ENCODE measurements at places on chromosomes 1 and 21.

GRCh38 chr1:5594056-5594956 lies 397.9 kb downstream of the NPHP4 start:
- DNase-seq = no peak

DNA sequence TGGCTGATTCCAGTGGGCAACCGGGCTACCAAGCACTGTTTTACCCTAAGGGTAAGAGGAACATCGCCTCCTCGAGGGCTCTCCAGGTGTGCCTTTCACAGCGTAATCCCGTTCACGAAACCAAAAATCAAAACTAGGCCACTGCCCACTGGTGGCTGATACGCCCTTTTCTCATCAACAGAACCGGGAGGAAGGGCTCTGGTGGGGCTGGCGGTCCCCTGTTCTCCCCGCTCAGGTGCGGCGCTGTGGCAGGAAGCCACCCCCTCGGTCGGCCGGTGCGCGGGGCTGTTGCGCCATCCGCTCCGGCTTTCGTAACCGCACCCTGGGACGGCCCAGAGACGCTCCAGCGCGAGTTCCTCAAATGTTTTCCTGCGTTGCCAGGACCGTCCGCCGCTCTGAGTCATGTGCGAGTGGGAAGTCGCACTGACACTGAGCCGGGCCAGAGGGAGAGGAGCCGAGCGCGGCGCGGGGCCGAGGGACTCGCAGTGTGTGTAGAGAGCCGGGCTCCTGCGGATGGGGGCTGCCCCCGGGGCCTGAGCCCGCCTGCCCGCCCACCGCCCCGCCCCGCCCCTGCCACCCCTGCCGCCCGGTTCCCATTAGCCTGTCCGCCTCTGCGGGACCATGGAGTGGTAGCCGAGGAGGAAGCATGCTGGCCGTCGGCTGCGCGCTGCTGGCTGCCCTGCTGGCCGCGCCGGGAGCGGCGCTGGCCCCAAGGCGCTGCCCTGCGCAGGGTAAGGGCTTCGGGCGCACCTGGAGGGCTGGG lies at the start of gene IL6R:
Gene IL6R, plus strand, starts transcription at position 360 of the 763 bp plus-strand sequence. Its CDS starts 287 bp downstream, at position 647.
- peak; percentile 31 for DNase-seq

- DNase-seq = no peak
These were observed 160.7 kb downstream of the LEPR start for GRCh38 chr1:65581119-65581518.

DNA sequence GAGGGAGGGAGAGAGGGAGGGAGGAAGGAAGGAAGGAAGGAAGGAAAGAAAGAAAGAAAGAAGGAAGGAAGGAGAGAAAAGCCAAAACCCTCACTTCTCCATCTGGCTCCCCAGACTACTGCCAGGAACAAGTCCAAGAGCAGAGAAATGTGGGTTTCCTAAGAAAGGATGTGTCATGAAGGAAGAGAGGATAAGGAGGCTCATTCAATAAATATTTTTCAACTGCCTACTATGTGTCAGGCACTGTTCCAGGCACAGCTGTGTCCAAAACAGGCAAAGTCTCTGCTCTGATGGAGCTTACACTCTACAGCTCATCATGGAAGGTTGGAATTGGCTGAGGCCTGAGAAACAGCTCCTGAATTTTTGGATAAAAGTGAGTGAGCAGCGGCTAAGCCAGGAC lies 42.6 kb upstream of the ATP2B4 start:
- DNase-seq = no peak

GRCh38 chr1:55120538-55120937 lies 81.2 kb downstream of the PCSK9 start:
- DNase-seq = no peak

DNA sequence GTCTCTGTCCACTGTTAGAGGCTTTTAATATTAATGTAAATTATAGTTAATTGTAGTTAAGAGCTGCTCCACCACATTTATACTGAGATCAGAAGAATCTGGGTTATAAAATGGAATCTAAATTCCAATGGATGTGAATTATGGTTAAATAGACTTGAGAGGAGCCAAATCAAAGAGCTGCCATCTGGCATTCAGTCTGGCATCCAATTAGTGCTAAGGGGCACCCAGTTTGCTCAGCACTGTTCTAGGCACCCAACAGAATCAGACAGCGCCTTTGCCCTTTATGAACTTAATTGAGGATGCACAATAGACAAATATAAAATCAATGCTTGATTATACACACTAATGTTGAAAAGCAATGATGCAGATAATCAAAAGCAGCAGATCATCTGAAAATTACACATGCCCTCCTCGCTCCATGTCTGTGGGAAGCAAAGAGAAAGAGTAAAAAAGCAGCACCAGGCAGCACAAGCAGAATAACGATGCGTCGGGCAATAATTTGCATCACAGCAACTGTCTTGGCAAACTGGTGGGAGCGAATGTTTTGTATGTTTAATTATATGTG lies 310.1 kb downstream of the BRINP2 start:
- DNase-seq = no peak

- DNase-seq = no peak
These were observed 29.7 kb downstream of the MYSM1 start for GRCh38 chr1:58670181-58670580.

GRCh38 chr1:55699228-55699627 lies 484.1 kb upstream of the USP24 start:
- DNase-seq = no peak

- no peak for DNase-seq
These were observed 10.3 kb upstream of the VWA5B1 start for GRCh38 chr1:20280341-20280740.

DNA sequence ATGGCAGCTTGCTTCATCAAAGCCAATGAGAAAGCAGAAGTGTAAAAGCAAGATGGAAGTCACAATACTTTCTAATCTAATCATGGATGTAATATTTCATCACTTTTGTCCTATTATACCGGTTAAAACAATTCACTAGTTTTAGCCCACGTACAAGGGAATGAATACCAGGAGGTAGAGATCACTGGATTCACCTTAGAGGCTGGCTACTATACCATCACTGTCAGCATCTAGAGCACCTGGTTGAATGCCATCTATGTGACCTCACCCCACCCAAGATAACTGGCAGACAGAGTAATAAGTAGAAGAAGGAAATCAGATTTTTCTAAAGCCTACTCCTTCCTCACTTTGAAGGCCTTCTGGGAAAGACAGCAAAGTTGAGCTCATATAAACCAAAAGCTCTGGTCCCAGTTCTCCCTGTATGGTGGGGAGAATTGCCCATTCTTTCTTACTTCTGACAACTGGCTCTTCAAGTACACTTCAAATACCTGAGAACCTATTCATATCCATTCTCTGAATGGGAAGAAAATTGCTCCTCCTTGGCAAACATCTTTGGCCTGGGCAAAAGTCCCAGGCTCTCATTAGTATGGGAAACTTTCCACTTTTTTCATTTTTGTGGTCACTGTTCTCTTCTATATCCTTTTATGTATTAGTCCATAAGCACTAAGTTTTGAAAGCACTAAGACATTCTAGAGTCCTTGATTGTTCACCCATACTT lies 24.8 kb downstream of the HSD3B1 start:
- no peak for DNase-seq

- no peak for DNase-seq
These were observed 168.6 kb downstream of the HIVEP3 start for GRCh38 chr1:41749991-41750745.

DNA sequence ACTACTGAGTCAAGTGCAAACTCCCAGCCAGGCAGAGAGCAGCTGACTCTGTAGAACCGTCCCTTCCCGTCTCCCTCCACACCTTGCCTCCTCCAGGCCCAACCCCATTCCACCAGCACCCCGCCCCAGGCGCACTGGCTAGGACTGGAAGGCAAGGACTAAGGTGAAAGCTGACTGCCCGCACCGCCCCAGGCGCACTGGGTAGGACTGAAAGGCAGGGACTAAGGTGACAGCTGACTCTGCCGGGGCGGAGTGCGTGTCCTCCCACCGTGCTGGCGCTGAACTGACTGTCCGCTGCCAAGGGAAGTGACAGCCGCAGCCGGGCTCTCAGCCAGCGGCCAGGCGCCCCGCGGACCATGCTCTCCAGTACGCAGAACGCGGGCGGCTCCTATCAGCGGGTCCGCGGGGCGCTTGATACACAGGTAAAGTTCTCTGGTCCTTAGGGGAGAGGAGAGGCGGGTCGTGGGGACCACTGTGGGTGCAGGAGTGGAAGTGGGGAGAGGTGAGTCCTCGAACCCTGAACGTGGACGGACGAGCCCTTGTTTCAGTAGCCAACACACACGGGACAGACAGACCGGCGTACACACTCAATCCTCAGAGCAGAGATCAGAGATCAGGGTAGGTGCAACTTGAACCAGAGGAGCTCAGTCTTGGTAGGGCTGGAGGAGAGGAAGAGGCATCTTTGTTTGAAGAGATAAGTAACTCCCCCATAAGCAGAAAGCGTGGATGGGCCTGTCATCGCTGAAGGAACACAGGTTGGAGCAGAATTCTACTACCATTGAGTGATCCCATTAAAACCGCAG lies 58.0 kb downstream of the RBM11 start:
- DNase-seq = no peak

Measured in HAP-1 (cell line).